Choroid plexus epithelial cell (primary cell): ENCODE measurements at places on chromosomes 3 and 15.

DNA sequence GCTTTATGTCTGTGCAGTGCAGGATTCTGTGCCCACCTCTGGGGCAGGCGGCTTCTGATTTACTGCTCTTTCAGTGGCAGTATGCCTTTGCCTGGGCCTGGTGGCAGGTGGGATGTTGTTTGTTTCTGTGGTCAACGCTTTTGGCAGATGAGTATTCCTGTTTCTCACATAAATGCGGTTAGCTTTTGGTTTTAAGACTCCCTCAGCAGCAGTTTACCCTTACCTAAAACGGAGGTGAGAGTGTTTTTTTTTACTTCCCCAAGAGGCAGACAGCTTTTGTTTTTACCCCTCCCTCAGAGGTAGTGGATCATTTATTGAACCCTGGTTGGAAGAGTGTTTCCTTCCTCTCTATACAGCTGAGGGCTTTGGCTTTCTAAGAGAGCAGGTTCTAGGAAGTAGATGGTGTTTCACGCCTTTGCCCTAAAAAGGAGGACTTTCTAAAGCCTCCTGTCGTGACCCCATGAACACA is 134.1 kb upstream of the PLSCR5 start:
- DNase-seq, result no peak

DNA sequence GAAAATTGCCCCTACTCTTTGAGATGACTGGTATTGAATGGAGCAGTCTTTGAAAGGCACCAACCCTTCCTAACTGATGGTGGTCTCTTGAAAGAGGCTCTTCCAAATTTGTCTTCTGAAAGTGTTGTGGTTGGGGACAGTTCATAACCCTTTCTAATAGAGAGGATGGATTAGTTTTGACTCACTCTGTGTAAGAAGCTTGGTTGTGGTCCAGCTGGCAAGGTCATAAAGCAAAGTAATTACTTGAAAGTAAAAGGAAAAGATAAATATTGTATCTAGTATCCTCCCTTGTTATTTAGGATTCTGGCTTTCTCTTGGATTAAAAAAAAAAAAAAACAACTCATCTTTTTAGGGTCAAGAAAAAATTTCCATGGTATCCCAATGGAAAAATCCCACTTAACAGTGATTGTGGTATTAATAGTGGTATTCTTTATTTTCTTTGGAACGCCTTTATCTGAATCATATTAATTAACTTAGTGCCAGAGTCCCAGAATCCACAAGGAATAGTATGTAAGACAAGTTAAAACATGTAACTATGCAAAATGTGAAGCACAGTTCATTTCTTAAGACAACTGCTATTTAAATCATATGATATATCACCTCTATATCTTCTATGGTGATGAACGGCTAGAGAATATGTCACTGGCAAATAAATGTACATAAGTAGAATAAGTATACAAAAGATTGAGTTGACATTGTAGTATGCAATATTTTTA is 469.3 kb upstream of the CDIN1 start:
- DNase-seq, result peak; percentile 53

GRCh38 chr3:162168715-162169114 is 672.1 kb downstream of the OTOL1 start:
- no peak for DNase-seq

DNA sequence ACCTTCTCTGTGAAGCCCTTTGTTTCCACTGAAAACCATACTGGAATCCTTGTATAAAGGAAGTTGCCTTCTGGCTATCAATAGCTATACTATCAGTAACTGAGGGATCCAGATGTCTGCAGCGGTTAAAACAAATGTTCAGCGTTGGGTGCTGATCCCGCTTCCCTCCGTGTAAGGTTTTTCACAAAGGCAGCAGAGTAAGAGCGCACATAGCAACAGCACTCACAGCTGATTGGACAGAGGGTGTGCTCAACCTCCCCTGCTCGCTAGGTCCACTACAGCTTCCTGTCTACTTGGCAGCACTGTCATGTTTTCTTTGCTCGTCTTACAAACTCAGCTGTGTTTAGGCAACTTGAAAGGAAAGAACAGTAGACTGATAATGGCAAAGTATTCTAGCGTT is 27.3 kb downstream of the ATOSA start:
- DNase-seq, result peak; percentile 99

GRCh38 chr3:49461443-49462171 is 8.5 kb upstream of the DAG1 start:
- DNase-seq, result peak; percentile 63

- no peak for DNase-seq
Measured at GRCh38 chr3:124415446-124415960, 314.7 kb upstream of the UMPS start.

GRCh38 chr3:27319847-27320526 is 49.2 kb downstream of the NEK10 start:
- no peak for DNase-seq
